ENCODE measurements at places on chromosomes 6 and 20.

- no peak for DNase-seq
Observed at GRCh38 chr20:45246109-45246508, 8.3 kb downstream of the SLPI start.

DNA sequence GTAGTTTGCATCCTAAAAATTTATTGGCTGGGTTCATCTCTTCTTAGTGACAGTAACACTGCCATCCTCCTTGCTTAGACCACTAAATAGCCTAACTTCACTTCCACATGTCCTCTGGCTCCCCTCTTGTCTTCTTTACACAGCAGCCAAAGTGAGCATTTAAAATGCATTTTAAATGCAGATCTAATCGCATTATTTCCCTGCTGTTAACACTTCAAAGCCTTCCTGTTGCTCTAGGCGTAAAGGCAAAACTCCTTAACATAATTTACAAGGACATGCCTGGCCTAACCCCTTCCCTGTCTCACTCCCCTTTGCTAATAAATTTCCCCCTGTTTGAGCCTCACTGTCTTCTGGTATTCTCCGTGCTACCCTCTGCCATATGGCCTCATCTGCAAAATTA, 26.5 kb downstream of the NKAIN2 start:
- peak; percentile 90 for DNase-seq

DNA sequence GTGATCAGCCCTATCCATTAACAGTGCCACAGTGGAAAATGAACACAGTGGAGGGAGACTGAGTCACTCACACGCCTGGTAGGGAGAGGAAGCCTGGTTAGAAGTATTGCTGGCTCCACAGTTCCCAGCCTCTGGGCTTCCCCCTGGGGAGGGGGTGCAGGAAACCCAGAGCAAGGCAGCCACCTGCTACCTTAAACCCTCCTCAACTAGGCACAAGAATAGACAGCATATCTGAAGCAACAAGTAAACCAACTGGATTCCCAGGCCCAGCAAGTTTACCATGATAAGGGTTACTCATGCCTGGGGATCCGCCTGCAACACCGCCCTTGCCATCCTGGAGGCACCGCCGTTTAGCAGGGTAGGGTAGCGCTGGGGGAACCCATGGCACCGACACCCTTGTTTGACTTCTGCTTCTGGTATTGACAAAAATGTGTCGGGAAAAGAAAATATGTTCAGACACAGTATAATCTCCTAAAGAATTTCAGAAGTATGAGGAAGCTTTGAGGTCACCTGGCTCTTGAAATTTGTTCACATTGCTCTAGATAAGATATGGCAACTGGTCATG, 38.3 kb downstream of the SLC22A23 start:
- no peak for DNase-seq

- DNase-seq = no peak
Observed at GRCh38 chr6:42276034-42276890, 58.6 kb upstream of the MRPS10 start.

- DNase-seq = no peak
Observed at GRCh38 chr20:34561661-34562060, 3.1 kb downstream of the MAP1LC3A start.

DNA sequence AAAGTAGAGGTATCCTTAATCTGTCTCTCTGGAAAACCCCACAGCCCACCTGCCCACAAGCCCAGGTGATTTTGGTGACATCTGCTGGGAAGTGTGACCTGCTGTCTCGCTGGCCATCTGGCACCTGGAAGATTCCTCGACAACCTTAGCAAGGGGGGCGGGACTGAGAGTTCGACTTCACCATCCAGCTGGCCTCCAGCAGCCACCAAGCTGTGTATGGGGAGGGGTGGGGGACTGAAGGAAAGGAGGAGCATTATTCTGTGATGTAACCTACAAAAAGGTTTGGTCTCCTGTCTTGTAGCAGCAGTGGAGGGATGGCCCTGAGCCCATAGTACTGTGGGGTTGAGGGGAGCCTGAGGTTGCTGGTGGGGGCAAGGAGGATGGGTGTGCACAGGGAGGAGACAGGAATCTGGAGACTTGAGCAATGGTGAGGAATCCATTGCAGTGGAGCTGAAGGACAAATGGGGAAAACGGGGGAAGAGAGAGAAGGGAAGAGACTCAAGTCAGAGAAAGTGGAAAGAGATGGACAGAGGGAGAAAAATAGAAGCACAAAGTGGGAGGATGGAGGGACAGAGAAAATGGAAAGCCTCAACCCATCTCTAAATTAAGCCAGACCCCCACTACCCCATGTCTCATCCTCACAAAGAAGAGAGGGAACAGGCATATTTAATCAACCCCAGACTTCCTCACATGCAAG, 4.0 kb downstream of the LY6G6F start:
- DNase-seq = peak; percentile 49

DNA sequence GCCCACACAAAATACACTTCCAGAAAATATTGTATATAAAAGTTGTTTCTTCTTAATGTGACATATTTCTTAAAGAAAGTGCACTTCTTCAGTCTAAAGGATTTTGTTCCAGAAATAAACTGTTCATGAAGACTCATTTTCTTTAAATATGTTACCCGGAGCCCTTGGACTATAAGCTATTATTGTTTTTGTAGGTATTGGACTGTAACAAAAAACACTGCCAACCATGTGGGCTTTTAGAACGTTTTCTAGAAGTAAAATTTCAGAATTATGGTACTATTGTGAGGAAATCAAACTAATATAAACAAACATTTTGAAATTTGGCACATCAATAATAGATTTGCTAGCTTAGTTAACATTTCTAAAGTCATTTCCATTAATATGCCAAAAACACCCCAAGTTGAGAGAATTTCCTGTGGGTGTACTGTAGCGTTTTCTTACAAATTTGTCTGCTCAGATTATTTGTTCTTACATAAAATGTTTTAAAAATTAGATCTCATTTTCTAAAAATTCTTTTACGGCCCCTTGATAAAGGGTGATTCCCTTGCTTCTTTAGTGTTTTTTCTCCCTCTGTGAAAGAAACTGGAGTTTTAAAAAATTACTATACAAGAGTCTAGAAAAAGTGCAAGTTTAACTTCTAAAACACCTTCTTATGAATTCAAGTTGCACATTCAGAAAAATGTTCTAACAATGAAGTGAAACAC, 3.4 kb downstream of the NKX2-4 start:
- DNase-seq = no peak

- no peak for DNase-seq
Observed at GRCh38 chr6:107355659-107356058, 103.7 kb downstream of the PDSS2 start.

DNA sequence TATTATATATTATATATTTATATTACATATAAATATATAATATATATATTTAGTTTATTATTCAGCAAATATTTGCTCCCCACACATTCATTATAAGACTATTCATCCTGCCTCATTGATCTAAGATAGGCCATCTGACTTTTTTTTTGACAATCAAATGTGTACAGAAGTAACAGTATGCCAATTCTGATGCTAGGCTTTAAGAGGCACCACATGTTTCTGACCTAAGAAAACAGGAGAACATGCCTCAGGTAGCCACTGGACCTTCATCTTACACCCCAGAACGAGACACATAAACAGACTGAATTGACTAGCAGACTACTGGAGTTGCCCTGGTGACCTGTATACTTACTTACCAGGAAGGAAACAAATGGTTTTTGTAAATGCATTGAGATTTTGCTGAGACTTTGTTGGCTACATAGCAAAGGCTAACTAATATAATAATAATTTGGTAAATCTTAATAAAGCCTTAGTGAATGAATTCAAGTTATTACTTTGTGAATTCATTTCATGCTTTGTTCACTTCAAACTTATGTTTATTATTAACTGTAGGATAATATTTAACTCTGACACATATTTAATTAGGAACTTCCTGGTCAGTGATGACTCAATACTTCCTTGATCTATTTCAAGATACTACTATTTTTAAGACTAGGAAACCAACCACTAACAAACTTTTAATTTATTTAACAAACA, 13.4 kb upstream of the MYO6 start:
- DNase-seq = no peak

DNA sequence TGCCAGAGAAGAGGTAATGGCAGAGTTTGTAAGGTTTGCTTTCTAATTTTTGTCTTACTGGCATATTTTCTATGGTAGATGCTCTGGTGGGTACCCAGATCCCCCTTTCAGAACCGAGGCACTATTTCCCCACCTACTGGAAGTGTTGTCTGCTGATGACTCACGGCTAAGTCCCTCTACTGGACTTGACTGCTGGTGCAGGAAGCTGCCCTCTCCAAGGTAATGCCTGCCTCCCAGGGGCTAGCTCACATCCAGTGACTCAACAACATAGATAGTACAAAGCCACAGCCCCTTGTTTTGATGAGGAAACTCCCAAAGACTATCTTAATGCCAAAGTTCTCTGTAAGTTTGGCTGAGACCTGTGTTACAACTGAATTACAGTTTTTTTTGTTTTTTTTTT, 285.4 kb upstream of the FLRT3 start:
- no peak for DNase-seq

DNA sequence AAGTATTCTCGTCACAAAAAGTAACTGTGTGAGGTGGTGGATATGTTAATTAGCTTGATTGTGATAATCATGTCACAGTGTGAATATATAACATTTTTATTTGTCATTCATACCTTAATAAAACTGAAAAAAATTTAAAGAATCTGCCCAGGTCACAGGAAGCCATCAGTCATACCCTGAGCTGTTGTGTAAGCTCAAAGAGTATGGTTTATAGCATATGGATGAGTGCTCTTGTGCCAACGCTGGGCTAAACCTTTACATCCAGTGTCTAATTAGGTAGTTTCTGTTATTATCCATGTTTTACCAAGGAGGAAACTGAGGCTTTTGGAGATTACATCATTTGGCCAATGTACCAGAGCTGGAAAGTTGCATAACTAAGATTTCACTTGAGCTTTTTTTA, 11.4 kb downstream of the PKIG start:
- no peak for DNase-seq

DNA sequence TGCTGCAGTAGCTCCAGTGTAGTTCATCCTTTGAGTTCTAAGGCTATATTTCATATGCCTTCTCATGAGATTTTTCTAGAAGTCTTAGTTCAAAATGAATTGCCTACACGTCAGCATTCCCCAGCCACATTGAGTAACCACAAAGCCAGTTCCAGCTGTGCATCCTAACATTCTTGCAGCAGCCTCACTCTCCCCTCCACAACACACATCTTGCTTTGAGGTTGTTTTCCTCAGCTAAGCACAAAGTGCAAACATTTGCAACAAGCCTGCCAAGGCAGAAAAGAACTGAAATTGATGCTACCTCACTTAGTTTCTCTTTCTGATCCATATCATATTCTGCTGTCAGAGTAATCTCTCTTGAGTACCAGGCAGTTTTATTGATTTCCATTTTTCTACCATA, 160.7 kb upstream of the KCNQ5 start:
- no peak for DNase-seq

- DNase-seq = peak; percentile 39
Observed at GRCh38 chr20:41137614-41138474, 501 bp downstream of the PLCG1 start.

DNA sequence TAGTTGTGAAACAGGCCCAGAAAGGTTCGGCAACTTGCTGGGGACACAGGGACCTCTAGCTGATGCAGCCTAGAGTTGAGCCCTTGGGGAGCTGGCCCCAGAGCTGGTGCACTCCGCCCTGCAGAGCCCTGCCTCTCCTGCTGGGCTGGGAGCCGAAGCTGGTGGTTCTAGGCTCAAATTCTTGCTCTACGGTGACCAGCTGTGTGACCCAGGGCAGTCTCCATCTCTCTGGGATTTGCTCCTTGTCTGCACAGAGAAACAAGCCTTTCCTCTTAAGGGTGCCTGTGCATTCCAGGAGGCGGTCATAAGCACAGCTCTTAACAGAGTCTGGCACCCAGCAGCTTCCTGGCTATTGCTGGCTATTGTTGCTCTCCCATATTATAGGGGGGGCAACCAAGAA, 47.4 kb downstream of the RBM38 start:
- DNase-seq = no peak

- DNase-seq = no peak
Observed at GRCh38 chr6:101263596-101263995, 129.9 kb upstream of the GRIK2 start.

DNA sequence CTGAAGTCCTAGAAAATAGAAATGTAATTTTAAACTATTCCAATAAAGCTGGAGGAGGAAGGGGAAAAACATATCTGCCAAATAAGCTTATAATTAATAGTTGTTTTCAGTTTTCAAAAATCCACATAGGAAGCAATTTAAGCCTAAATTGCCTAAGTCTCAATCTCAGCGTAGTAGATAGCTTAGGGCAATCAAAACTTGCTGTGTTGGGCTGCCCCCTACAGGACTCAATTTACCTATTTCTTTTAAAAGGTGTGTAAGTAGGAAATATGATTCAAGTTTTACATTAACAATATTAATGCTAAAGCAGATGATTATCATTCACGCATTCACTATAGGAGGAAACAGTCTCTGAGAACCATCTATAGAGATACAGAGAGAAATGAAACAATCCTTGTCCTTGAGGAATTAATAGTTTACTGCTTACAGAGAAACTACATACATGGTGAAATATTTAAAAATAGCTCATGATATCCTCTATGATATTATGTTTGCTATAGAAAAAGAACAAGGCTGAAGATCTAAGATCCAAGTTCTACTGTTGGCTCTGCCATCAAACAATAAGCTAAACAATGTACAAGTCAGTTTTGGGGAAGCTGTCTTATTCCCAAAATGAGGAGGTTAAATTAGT, 102.1 kb downstream of the ATG5 start:
- DNase-seq = peak; percentile 50

GRCh38 chr20:32834972-32835371, 15.2 kb downstream of the MAPRE1 start:
- no peak for DNase-seq

DNA sequence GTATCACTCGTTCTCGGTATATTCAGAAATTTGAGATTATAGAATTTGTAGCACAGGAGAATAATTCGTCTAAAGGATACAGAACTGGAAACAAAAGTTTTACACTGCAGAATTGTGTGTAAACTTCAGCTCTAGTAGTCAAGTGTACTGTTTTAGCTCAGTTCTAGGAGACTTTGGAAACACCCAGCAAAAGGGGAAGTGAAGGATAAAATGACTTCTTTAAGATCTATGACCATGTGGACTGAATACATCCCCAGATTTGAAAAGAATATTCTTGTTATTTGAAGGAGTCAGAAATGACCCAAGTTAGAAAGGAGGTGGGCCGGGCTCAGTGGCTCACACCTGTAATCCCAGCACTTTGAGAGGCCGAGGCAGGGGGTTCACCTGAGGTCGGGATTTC, 174.0 kb upstream of the FOXQ1 start:
- no peak for DNase-seq

DNA sequence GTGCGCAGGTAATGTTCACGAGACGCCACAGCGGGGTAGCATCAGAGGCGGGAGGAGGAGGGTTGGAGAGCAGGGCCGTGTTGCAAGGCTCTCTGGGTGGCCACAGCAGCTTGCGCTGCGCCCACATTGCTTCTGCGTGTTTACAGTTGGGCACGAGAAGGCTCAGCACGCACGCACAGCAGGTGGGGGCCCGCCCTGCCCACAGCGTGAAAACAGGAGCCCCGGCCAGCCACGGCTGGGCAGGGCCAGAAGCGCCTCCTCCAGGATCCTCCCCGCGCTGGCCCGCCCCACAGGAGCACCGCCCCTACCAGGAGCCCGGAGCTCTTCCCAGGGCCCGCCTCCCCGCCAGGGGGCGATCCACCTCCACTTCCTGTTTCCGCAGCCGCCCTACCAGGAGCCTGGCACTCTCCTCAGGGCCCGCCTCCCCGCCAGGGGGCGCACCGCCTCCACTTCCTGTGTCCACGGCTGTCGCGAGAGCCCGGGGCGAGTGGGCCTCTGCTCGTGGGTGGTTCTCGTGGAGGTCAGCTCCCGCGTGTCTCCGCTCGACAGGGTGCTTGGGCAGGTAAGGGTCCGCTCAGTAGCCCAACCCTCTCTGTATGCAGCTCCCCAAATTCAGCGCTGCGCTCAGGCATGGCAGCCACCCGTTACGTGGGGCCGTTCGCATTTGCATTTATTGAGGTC, at the start of gene FAM50B:
Gene FAM50B (plus strand): TSS at position 449 of the 681 bp plus-strand sequence. CDS start 439 bp downstream, outside the sequence.
- peak; percentile 85 for DNase-seq

Measured in NCI-H524 (cell line).